ENCODE measurements at places on chromosomes 3 and 15.
A peak's percentile ranks its signal among the peaks of the same experiment; 100 is the strongest.

- DNase-seq, result peak; percentile 58
Observed at GRCh38 chr3:11392014-11392859, 120.0 kb downstream of the ATG7 start.

DNA sequence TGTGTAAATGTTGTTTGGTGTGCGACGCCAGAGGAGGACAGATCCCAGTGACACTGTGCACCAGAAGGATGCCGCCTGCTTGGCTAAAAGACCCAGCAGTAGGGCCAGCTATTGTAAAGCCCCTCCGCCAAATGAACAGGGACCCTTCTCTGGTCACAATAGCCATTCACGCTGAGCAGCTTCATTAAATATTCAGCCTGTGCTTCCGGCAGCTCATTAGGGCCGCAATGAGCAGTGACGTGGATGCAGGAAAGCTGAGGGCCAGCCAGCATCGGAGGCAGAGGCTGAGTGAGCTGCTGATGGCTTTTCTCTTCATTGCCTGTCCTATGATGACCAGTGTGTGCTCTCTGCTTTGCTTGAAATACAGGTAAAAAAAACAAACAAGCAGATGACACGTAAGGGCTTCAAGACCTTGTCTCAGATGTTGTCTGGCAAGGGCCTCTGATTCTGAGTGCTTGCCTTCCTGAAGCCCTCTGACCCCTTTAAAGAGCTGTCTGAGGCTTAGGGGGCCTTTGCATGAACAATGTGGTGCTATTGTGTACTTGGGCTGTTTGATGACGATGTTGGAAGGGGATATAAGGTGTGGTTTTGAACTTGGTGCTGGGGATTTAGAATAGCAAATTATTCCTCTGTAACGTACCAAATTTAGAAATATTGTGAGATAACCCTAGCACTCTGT, 130.4 kb downstream of the FEZF2 start:
- DNase-seq, result no peak

DNA sequence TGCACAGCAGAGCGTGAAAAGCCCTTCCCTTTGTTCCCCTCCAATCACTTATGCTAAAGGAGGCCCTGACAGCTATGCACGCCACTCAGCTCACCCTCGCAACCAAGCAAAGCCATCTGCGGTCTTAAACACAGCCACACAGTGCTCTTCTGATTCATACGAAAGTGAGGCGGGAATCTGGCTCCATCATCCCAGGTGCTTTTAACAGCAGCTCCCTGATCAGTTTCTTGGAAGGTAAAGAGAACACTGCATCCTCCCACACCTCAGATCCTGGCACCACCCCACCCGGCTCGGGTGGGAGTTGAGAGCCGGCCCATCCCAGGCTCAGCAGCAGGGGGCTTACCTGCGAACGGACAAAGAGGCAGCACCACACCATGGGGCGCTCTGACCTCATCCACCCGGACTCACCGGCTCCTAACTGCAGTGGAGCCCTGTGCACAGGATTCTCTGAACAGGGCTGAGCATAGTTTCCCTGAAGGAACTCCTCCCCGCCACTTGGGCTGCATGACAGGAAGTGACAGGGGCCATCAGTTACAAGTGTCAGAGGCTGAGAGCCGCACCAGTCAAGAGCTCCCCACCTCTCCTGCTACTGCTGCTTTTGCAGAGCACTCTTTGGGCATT, 114.3 kb upstream of the ARHGEF3 start:
- no peak for DNase-seq

- no peak for DNase-seq
Observed at GRCh38 chr15:51260202-51260601, 78.2 kb downstream of the CYP19A1 start.

GRCh38 chr15:95346721-95347475, 983.6 kb upstream of the NR2F2 start:
- no peak for DNase-seq

DNA sequence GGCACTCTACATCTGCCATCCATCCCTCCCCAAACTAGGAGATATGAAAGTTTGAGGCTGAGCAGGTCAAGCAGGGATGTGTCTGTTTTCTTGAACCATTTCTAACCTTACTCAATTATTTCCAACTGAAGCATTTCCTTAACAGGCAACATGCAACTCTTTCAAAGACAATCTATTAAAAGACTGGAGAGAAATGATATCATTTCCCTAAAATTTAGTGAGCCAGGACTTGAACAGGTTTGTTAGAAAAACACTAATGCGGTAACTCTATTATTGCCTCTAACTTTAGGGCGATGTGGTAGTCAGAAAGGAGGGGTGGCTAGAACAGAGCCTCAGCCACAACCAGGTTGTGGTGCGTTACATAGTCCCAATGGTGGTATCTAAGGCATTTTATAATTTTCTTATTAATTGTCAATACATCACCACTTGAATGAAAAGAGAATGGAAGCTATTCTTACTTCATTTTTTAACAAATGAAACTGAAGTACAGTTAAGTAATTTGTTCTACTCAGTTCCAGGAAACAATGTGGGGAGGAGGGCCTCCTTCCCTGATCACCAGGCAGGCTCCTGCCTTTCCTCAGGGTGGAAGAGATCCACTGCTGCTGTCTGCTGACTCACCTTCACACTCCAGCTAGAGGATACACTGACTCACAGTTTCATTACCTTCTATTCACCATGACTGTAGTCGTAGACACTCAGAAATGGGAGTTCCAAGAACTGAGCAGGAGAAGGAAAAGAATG, 22.8 kb downstream of the MYO1E start:
- DNase-seq, result peak; percentile 94

- DNase-seq, result no peak
Observed at GRCh38 chr3:151686257-151686656, 47.5 kb upstream of the AADACL2 start.

GRCh38 chr15:91890614-91891013, 37.1 kb downstream of the SLCO3A1 start:
- DNase-seq, result peak; percentile 7

GRCh38 chr3:67535006-67535405, 119.4 kb downstream of the SUCLG2 start:
- peak; percentile 37 for DNase-seq

- DNase-seq, result peak; percentile 91
Observed at GRCh38 chr3:125125821-125126245, 70.0 kb upstream of the HEG1 start.

DNA sequence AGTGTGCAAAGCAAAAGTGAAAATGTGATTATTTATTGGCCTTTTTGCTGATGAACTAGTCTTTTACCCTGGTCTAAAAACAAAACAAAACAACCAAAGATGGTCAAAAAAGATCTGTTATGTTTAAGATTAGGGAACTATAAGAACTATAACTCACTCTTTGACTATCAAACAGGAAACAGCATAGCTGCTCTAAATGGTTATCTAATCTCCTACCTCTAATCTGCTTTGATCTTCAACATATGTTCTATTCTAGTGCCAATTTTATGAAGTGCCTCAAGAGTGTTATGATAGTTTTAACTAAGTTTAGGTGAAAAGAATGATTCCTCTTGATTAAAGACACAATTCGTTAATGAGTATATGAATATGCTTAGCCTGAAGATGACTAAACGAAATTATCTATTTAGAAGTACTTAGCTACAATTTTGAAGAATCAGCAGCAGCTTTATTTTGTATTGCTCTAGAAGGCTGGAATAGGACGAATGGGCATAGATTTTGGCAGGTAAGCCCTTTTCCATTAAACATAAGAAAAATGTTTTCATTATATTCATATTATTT, 46.0 kb downstream of the SETD2 start:
- no peak for DNase-seq
